Epithelial cell of umbilical artery (primary cell): ENCODE measurements at places on chromosomes 12 and 14. TPM values are rescaled to one million over a fixed set of nuclear protein-coding genes. Genes with fewer than 3 reads are reported as not detected.

The NAP1L1 gene
- 228 and 306 TPM in 2 replicates for total RNA-seq

The LGR5 gene
- not detected in 2 replicates for total RNA-seq

The PLA2G1B gene
- total RNA-seq: not detected in 2 replicates

The KCNH3 gene
- total RNA-seq: 0.15 and 0.32 TPM in 2 replicates

The RASSF9 gene
- total RNA-seq: 0.97 and 1.2 TPM in 2 replicates

The PIK3C2G gene
- not detected in 2 replicates for total RNA-seq

The NYNRIN gene
- 12.2 and 14.3 TPM in 2 replicates for total RNA-seq
